ENCODE measurements at places on chromosomes 1 and 21. TPM values are rescaled to one million over a fixed set of nuclear protein-coding genes. Genes with fewer than 3 reads are reported as not detected.

CRNN gene
- 349 TPM for total RNA-seq

GPR25 gene
- total RNA-seq: 5.9 TPM

FAM167B gene
- total RNA-seq: 3.7 TPM

LCE3E gene
- total RNA-seq: 2.2 TPM

IVL gene
- total RNA-seq: 169 TPM

CDK11B gene
- total RNA-seq: 16.5 TPM

CTNNBIP1 gene
- total RNA-seq: 44.7 TPM

MTOR gene
- total RNA-seq: 23.6 TPM

AMY2B gene
- total RNA-seq: 25.0 TPM

DNA sequence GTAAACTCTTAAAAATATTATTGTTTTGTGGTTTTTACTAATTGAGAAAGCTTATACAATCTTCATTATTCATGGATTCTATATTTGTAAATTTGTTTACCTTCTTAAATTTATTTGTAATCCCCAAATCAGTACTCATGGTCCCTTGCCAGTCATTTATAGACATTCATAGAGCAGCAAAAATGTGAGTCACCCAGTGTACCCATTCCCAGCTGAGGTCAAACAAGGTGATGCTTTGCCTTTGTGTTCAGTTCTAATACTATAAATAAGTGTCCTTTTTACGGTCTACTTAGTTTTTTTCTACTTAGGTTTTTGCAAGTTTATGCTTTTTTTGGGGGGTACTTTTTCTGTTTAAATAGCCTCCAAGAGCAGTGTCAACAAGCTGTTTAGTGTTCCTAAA is 36.1 kb downstream of the SORT1 start:
- H3K36me3 ChIP-seq: peaks cover 2% of the 10 kb centered on the region
- H3K27ac ChIP-seq: no peak overlapping the region
- H3K27me3 ChIP-seq: no peaks in the 10 kb centered on the region

GRCh38 chr21:32747396-32747795 is 19.6 kb upstream of the SYNJ1 start:
- DNase-seq: no peak
- no peak overlapping the region for H3K27ac ChIP-seq
- peaks cover 80% of the 10 kb centered on the region for H3K36me3 ChIP-seq
- H3K4me3 ChIP-seq: no peak overlapping the region
- no peaks in the 10 kb centered on the region for H3K4me1 ChIP-seq
- no peaks in the 10 kb centered on the region for H3K27me3 ChIP-seq

DNA sequence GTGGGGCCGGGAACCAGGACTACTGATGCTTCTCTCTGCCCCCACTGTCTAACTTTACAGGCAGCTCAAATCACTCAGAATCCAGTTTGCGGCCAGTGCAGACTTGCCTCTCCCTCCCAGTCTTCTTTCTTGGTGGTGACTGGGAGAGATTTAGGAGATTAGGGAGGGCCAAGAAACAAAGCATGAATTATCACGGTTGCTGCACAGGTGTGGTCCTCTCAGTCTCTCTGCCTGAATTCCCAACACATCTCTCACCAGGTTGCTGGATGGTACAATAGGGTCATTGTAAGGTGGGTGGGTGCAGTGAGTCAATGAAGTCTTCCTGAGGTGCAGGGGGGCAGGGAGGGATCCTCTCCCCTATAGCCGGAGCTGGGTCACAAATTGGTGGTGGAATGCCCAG is 12.6 kb downstream of the S100A11 start:
- H3K27ac ChIP-seq: no peak overlapping the region
- no peaks in the 10 kb centered on the region for H3K36me3 ChIP-seq
- no peaks in the 10 kb centered on the region for H3K27me3 ChIP-seq
- H3K4me3 ChIP-seq: no peak overlapping the region

DNA sequence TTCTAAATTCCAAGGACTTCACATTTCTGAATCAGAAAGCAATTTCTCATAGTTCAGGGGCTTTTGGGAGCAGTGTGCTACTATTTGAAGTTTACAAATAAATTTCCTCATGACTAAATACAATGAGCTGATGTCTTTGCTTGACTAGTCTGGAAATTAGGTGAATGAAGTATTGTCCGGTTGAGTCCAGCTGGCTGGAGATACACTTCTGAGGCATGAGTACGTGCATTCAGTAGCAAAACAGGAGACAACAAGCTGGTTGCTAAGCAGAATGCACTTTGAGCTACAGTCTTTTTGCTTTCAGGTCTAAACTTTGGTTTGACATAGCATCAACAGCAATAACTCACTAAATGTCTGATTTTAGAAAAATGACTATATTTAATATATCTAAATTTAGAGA is 27.1 kb downstream of the ZNHIT6 start:
- H3K4me1 ChIP-seq: no peaks in the 10 kb centered on the region
- no peak for DNase-seq

DNA sequence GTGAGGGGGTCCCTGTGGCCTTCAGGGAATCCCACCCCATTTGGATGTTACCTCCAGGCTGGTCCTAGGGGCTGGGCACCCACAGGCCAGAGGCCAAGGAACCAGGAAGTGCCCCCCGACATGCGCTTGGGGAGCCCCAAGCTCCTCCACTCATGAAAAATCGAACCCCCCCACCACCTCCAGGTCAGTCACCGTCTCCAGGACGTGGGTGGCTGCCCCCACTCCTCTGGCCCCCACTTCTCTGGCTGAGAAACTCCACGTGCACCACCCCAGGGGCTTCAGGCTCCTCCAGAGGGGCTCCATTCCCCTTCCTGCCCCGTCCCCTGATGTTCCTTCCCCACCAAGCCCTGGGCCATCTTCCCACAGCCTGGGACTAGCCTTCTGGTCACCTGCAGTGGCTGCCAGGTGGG is 30.5 kb upstream of the POFUT2 start:
- H3K27ac ChIP-seq: peak overlapping the region; percentile 71
- H3K4me1 ChIP-seq: peaks cover 50% of the 10 kb centered on the region
- no peaks in the 10 kb centered on the region for H3K27me3 ChIP-seq
- no peaks in the 10 kb centered on the region for H3K36me3 ChIP-seq

- no peaks in the 10 kb centered on the region for H3K36me3 ChIP-seq
- DNase-seq: no peak
- H3K27ac ChIP-seq: no peak overlapping the region
- no peaks in the 10 kb centered on the region for H3K27me3 ChIP-seq
- H3K4me1 ChIP-seq: no peaks in the 10 kb centered on the region
- no peak overlapping the region for H3K4me3 ChIP-seq
These were observed 25.0 kb downstream of the CD244 start for GRCh38 chr1:160837558-160838205.

DNA sequence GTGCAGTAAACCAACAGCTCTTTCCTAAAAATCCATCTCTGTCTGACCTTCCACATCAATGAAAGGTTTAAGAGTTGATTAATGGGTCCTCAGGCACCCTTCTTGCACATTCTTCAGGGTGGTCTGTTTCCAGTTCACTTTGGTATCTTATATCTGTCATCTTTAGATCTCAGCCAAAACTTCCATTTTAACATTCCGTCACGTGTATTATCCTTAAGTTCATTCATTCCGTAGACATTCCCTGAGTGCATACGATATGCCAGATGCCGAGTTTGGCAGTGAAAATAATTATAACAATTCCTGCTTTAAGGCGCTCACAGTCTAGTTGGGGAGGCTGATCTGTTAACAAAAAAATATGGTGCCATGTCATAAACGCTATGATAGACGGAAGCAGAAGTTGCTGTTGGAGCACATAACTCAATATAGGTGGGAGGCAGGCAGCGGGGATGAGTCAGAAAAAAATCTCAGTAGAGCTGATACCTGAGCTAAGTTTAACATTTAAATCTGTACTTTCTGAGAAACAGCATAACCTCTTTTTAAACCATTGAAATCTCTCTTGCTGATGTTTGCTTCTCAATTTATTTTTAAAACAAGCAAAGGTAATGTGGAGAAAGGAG is 59.6 kb upstream of the HOOK1 start:
- H3K36me3 ChIP-seq: no peaks in the 10 kb centered on the region
- H3K27ac ChIP-seq: no peak overlapping the region
- DNase-seq: no peak
- no peak overlapping the region for H3K4me3 ChIP-seq

GRCh38 chr1:26417111-26417759 is 6.6 kb downstream of the LIN28A start:
- no peak overlapping the region for H3K4me3 ChIP-seq
- no peak overlapping the region for H3K27ac ChIP-seq
- no peak for DNase-seq
- H3K27me3 ChIP-seq: peaks cover 3% of the 10 kb centered on the region

DNA sequence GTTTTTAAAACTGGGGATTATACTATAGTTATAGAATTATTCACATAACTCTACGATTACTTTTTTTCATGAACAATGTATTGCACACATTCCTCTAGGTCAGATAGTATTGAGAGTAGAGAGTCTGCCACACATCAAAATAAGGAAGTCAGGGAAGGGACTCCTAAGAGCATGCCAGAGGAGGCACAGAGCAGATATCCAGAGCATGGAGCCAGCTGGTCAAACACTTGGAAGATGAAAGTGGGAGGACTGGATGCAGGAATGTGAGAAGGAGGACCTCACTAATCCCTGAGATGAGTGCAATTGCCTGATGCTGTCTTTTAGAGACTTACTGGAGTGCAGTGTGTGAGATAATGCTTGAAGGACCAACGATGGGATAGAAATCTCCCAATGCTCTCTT is 9.6 kb upstream of the RFX5 start:
- no peaks in the 10 kb centered on the region for H3K27me3 ChIP-seq
- DNase-seq: no peak
- no peaks in the 10 kb centered on the region for H3K4me1 ChIP-seq
- H3K27ac ChIP-seq: no peak overlapping the region
- H3K36me3 ChIP-seq: no peaks in the 10 kb centered on the region
- no peak overlapping the region for H3K4me3 ChIP-seq

GRCh38 chr1:44870096-44870495 is 27.0 kb upstream of the PTCH2 start:
- DNase-seq: no peak
- H3K36me3 ChIP-seq: no peaks in the 10 kb centered on the region
- H3K4me1 ChIP-seq: no peaks in the 10 kb centered on the region
- no peak overlapping the region for H3K4me3 ChIP-seq

DNA sequence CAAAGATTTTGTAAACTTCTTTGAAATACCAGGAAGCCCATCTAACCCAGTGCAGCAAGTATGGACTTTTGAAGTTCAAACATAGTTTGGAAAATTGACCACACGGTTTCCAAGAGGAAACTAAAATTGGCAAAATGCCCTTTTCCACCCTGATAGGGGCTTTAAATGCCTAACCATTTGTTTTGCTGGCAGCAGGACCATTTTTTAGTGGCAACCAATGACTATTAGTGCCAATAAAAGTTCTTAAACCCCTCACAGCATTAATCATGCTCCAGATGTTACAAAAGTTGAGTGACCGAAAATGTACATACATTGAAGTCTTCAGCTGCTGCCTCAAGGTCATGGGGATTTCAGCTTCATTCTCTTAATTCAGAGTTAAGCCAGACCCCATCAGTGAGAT is 46.4 kb upstream of the ENAH start:
- no peaks in the 10 kb centered on the region for H3K36me3 ChIP-seq
- no peak for DNase-seq
- no peak overlapping the region for H3K4me3 ChIP-seq
- H3K4me1 ChIP-seq: peaks cover 40% of the 10 kb centered on the region
- no peak overlapping the region for H3K27ac ChIP-seq
- no peaks in the 10 kb centered on the region for H3K27me3 ChIP-seq

GRCh38 chr21:37059181-37059580 is 13.7 kb downstream of the PIGP start:
- peaks cover 10% of the 10 kb centered on the region for H3K4me1 ChIP-seq
- no peaks in the 10 kb centered on the region for H3K36me3 ChIP-seq
- no peak for DNase-seq
- no peaks in the 10 kb centered on the region for H3K27me3 ChIP-seq
- H3K27ac ChIP-seq: no peak overlapping the region

DNA sequence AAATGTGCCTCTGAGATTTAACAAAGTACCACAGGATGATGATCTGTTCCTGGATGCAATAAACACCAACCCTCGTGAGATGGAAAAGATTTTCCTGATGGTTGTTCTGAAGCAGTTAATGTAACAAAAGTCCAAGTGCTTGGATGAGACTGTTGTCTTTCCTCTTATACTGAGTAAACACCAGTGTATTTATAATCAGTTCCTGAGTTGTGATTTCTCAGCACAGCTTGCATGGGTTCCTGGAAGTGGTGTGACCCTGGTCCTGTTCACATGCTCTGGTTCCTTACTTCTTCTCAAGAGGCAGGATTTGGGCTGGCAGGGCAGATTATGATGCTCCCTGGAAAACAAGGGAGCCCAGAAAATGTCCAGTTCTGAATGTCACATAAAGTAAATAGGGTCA is 208.2 kb upstream of the USP24 start:
- H3K27me3 ChIP-seq: no peaks in the 10 kb centered on the region
- no peak overlapping the region for H3K4me3 ChIP-seq
- DNase-seq: no peak

DNA sequence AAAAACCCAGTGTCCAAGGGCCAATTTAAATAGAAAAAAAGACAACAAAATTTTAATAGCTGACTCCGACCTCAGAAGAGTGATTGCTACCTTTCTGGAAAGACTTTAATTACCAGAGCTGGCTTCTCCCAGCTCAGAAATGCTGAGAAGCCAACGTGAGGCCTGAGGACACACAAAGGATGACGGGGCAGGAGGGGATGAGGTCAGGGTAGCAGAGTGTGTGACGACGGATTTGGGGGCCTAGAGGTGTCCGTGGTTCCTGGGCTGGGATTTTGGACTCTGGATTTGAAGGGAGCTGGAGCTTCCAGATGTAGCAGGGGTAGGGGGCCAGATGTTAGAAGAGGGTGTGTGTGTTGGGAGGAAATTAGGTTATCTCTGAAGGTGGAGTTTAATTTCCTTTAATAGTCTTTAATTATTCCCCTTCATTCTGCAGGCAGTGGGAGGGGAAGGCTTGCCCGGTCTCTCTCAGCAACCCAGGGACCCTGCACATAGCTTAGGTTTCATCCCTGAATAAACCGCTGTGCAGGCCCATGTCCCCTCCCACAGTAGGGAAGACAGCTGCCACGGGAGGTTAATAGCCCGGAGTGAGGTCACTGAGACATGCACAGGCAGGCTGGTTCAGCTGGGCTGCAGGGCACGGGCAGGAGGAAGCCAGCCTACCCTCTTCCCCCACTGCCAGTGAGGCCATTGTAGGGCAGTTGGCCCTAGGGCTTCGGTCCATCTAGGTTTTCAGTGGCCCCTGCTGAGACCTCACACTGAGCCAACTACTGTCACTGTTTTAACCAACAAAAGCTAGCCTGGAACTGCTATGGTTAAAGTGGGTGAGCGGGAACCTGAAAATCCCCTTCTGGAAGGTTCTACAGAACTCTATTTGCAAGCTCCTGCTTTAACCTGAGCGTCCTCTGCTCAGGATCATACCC is 3.8 kb upstream of the PADI3 start:
- H3K4me3 ChIP-seq: no peak overlapping the region
- no peaks in the 10 kb centered on the region for H3K4me1 ChIP-seq
- H3K36me3 ChIP-seq: no peaks in the 10 kb centered on the region

DNA sequence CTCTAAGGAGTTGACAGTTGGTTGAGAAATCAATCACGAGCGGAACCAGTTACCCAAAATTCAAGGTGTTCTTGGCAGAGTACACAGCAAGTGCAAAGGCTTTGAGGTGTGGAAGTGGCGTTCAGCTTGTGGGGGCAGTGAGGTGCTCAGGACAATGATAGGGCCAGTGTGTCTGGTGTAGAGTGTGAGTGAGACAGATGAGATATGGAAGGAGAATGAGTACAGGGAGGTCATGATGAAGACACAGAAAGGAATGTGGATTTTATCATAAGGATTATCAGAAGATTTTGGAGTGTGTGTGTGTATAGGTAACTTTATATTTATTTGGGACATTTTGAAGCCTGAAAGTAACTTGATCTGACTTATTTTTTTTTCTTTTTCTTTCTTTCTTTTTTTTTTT is 40.9 kb downstream of the IFI44 start:
- H3K27ac ChIP-seq: no peak overlapping the region
- DNase-seq: no peak
- no peak overlapping the region for H3K4me3 ChIP-seq
- H3K27me3 ChIP-seq: no peaks in the 10 kb centered on the region
- H3K36me3 ChIP-seq: no peaks in the 10 kb centered on the region

All from vagina (tissue), 2 donors.